ENCODE measurements at places on chromosomes 13 and 19. TPM values are rescaled to one million over a fixed set of nuclear protein-coding genes. Genes with fewer than 3 reads are reported as not detected.
A peak's percentile ranks its signal among the peaks of the same experiment; 100 is the strongest.

GRCh38 chr13:60654415-60654814 lies 257.4 kb downstream of the TDRD3 start:
- no peak for DNase-seq

DNA sequence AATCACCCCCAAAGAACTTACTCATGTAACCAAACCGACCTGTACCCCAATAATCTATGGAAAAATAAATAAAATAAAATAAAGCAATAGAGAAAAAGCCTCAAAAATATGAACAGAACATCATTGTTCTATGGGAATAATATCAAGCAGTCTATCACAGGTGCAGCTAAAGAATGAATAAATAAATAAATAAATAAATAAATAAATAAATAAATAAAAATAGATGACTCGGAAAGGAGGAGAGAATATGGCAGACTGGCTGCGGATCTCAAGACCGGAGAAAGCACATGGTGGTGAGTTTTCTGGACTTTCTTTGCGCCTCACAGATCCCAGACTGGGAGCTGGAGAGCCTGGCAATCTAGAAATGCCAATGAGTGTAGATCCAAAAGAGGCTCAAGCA lies 22.4 kb upstream of the CEACAM20 start:
- no peak for DNase-seq

DNA sequence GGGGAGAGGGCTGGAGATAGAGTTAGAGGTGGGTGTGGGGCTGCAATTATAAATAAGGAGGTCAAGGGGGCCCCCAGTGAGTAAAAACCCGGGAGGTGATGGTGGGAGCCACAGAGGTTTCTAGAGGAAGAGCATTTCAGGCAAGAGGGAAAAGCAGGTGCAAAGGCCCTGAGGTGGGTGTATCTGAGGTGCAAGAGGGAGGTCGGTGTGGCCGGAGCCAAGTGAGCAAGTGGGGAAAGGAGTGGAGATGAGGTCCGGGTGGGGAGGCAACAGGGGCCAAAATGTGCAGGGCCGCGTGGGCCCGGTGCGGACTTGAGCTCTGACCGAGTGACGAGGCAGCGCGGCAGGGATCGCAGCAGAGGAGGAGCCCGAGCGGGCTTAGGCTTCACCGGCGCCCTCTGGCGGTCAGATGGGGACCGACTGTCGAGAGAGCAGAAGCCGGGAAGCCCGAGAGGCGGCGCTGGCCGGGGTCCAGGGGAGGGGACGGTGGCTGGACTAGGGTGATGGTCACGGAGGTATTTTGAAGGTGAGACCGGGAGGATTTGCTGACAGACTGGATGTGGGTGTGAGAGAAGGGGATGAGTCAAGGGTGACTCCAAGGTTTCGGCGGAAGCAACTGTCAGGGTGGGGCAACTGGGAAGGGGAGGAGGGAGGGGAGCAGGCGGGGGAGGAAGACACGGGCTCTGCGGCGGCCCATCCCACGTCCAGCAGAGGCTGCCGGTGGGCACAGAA lies 17.7 kb upstream of the SPACA4 start:
- DNase-seq = peak; percentile 85

GRCh38 chr13:95902741-95903140 lies 150.5 kb downstream of the UGGT2 start:
- no peak for DNase-seq

- DNase-seq = no peak
Measured at GRCh38 chr13:59823486-59823885, 340.2 kb downstream of the DIAPH3 start.

DNA sequence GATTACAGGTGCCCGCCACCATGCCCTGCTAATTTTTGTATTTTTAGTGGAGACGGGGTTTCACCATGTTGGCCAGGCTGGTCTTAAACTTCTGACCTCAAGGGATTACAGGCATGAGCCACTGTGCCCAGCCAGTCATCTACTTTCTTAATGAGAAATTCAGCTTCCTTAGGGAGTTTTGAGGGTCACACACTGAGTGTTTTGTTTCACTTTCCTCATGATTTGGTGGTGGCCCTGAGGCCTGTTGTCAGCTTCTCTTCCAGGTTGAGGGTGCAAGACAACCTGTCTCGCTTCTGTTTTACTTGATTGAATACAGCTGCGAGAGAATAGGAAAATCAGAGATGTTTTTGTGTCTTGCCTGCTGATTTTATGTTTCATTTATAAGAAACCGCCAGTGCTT lies 9.9 kb downstream of the FRY start:
- DNase-seq = no peak

GRCh38 chr13:97629601-97630272 lies 195.8 kb downstream of the RAP2A start:
- peak; percentile 11 for DNase-seq

GRCh38 chr13:95494082-95494681 lies 58.3 kb upstream of the CLDN10 start:
- peak; percentile 72 for DNase-seq

- no peak for DNase-seq
Measured at GRCh38 chr13:111210544-111211469, 95.7 kb downstream of the ARHGEF7 start.

DNA sequence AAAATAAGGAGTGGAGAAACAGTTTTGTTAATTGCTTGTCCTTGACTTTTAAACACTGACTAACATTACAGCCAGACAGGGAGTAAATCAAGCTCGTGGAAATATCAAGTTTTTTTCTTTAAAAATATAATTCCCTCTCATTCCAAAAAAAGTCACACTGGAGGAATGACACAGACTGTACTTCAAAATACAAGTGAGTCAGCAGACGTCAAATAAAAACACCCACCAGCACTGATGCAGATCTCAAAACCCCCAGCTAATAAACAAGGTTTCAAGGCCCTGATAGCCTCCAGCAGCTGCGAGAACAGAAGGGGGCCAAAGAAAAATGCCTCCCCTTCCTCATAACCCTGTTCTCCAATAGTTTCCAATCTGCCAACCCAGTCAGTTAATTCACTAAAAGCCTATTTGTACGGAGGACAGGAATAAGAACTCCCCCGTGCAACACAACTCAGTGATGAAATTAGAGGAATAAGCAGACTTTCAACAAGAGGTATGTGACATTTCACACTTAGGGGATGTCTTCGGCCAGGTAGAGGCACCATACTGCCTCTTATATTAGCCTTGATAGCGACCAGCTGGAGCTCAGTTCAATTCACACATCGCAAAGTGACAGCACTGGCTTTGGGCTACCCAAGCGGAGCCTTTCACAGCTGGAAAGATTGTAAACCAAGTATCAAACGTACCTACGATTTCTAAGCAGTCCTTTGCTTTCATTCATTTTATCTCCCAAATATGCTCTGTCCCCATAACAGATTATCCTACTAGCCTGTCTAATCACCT lies 561.0 kb upstream of the KLF12 start:
- no peak for DNase-seq

DNA sequence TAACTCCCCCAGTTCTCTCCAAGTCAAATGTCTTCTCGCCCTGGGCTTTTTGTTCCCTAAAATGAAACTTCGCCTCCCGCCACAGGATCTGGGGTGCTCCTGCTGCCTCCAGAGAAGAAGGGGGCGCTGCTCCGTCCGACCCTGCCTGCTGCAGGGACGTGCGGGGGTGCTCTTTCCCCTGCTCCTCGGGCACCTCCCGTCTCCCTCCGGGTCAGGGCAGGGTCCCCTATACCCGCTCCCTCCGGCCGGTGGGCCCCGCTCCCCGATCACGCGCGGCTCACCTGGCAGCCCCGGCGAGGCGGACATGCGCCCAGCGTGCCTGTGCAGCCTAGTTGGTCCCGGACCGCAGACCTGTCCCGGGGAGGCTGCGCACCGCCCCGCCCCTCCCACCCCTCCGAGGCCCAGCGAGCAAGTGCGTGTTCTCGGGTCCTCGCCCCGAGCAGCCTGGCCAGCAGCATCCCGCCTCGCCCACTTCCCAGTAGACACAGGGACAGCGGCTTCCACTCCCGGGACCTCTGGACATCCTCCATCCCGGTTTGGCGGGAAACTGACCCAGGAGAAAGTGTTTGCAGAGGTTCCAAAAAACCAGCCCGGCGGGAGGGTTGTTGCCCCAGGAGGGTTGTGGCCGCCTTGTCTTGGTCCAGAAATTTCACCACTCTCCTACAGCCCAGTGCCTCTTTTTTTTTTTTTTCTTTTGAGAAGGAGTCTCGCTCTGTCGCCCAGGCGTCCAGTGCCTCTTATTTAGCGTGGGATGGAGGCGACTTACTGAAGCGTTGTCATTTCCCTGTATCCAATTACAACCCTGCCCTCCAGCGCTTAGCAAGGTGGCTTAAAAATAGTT lies at the start of gene OXGR1:
TSS of gene OXGR1 (minus strand) at position 460 of the 841 bp plus-strand sequence. CDS start 6,717 bp downstream, outside the sequence.
- DNase-seq = peak; percentile 77

DNA sequence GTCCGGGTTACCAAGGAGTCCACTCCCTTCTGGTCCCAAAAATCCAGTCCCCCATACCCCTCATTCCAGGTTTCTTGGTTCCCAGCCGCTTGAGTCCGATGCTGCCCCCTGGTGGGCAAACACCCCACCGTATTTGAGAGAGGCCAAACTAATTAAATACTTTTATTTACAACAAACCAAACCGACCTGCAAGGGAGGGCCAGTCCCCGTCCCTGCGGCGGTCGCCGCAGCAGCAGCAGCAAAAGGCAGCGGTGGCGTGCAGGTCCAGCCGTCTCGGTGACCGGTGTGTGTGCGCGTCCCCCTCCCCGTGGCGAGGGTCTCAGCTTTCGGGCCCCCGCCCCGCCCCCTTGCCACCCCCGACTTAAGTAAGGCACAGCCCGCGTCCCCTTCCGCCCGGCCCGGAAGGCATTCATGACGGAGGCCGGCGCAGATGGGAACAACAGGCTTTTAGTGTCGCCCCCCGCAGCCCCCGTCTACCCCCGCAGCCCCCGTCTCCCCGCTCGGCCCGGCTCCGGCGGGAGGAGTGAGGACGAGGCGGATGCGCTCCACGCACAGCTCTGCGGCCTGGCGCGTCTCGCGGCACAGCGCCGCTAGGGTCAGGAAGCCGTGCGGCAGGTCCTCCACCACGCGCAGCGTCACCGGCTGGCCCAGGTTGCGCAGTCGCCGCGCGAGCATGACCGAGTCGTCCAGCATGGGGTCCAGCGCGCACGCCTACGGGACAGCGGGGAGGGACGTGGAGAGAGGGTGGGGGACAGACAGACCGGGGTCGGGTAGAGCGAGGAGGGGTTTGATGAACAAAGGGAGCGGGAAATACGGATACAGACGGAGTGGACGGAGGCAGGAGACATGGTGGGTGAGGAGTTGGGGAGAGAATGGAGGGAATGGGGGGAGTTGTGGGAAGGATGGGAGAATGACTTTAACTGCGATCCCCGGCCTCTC lies 11.5 kb upstream of the CNFN start:
- DNase-seq = peak; percentile 88

GRCh38 chr19:10422846-10423245 lies 2.5 kb downstream of the PDE4A start:
- DNase-seq = no peak

GRCh38 chr19:507286-508203 lies at the start of gene TPGS1:
Gene TPGS1 (plus strand): TSS chr19:507497. CDS start chr19:507507, 10 bp downstream.
- DNase-seq = no peak

DNA sequence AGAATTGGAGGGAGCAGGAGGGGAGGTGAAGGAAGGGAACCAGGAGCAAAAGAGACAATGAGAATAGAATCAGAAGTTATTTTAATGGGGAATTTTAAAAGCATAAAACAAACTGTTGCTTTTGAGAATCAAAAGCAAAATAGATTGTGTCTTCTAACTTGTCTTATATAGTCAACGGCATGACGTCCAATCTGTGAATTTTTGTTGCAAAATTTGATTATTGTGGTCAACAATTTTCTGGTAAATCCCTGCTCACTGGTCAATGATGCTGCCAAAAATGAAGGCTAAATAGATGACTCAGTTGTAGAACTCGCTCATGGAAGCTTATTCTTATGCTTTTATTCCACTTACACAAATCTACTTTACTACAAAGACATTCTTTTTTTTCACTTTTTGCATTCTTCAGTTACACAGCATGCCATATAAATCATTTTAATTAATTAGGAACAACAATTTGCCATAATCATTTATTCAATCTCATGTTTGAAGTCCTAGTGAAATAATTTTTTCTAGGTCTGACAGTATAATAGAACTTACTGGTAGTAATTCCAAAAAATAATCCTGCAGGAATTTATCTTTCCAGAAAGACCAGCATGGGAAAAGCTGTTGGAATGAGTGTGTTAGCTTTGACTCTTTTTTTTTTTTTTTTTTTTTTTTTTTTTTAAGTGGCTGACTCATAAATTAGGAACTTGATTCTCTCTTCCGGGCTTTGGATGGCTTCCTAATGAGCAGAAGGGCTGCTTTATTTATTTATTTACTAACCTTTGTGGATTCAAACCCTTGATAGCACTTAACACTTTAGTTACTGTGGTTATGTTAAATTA lies 256.9 kb downstream of the SPRY2 start:
- peak; percentile 66 for DNase-seq

DNA sequence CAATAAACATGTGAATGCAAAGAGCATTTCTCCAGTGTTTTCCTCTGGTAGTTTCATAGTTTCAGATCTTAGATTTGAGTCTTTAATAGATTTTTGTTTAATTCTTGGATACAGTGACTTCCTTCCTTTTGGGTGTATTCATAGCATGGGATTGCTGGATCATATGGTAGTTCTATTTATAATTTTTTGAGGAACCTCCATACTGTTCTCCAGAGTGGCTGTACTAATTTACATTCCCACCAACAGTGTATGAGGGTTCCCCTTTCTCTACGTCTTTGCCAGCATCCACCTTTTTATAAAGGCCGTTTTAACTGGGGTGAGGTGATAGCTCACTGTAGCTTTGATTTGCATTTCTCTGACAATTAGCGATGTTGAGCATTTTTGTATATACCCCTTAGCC lies 9.3 kb upstream of the CALM3 start:
- no peak for DNase-seq

DNA sequence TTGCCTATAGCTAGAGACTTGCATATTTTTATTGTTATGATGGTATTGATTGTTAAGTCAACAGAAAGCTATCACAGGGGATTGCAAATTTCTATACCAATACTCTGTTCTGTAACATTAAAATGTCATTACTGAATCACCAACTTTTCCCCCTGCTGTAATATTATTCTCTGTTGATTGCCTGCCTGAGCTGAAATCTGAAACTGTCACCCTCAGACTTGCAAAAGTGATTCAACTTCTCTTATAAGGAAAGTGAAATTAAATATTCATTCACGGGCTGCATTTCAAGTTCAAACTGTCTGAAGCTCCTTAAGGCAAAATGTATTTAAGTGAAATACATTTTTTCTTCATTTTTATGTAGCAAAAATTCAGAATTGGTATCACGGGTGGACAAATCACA lies 723.2 kb downstream of the PCDH9 start:
- DNase-seq = no peak

The ZNF540 gene
- polyA plus RNA-seq = 7.3 TPM

The CLDND2 gene
- polyA plus RNA-seq = 1.0 TPM

All from left kidney (tissue), 8 donors.